ENCODE measurements at places on chromosomes 13 and 19.

DNA sequence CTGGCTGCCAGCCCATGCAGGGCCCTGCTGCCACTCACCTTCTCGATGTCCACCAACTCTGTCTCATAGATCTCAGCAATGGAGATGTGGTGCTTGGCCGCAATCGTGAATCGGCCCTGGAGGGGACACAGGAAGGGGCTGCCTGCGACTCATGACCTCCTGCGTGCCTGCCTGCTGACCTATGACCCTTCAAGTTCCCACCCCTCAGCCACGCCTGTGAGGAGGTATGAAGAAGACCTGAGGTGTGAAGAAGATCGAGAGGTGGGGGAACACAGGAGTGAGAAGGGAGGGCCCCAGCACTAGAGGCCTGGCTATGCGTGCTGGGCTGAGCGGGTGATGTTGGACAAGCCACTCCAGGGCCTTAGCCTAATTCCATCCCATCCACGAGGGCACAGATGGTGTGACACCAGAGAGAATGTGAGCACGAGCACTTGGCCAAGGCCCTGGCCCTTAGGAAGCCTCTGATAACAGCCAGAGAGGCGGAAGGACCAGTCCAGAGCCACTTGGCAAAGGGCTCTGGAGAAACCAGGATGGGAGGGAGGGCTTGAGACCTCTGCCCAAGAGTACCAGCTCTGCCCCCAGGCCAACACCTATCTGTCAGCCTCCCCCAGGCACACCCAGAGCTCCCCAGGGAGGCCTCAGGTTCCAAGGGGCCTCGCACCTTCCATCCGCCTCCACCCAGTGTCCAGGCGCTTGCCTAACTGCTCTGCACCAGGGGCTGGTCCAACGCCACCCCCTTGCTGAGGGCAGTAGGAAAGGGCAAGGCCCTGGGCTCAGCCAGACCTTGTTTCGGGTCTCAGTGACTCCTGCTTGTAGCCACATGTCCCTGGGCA lies 9.6 kb upstream of the KPTN start:
- DNase-seq = no peak

DNA sequence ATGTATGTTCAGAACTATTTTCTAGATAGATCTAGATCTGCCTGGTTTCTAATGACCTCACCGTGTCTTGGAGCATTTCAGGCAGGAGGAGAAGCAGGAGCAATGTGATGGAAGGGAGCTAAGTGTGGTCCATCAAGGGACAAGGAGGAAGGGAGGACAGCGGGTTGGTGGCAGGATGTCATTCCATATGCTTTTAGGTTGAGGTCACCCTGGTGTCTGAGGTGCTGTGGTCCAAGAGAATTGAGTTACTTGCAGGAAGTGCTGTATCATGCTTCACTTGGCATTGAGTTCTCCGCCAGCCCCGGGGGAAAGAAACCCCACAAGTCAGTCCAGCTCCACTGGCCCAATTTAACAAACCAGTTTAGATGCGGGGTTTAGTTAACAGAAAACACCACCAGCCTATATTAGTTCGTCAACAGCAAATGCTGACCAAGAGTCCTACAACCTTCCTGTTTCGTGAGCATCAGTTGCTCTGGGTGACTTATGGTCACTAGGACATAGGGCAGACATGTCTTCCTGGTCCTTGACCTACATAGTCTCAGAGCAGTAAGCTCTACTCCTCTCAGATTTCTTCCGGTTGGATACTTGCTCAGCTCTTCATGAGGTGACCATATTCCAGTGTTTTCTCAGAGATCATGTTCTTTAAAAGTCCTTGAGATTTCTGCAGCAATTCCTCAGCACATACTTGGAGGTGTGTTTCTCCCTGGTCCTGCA lies 79.4 kb downstream of the MBNL2 start:
- DNase-seq = no peak

DNA sequence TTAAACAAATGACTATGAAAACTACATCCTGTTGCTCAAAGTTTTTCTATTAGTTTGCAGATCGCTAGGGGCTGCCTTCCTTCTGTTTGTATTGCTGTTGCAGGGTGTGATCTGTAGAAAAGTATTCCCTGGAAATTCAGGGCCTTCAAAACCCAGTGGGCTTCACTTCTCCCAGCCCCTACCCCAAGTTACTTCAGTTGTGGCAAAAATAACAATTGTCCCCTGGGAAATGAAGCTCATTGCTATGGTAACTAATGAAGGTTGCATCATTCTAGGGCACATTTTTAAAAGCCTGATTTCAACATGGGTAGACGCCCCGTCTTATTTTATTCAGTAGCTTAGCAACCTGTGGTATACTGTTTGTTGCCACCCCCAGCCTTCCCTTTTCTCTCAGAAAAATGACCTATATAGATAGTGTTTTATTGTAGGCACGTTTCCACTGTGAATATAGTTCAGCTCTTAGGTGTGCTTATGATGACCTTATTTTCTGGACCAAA lies 60.9 kb downstream of the WDFY2 start:
- DNase-seq = peak; percentile 36

GRCh38 chr13:23680845-23681669 lies 110.8 kb downstream of the TNFRSF19 start:
- no peak for DNase-seq

- no peak for DNase-seq
These were observed 381.0 kb upstream of the NBEA start for GRCh38 chr13:34561033-34561432.

GRCh38 chr19:30757837-30758617 lies 385.8 kb downstream of the ZNF536 start:
- DNase-seq = no peak

DNA sequence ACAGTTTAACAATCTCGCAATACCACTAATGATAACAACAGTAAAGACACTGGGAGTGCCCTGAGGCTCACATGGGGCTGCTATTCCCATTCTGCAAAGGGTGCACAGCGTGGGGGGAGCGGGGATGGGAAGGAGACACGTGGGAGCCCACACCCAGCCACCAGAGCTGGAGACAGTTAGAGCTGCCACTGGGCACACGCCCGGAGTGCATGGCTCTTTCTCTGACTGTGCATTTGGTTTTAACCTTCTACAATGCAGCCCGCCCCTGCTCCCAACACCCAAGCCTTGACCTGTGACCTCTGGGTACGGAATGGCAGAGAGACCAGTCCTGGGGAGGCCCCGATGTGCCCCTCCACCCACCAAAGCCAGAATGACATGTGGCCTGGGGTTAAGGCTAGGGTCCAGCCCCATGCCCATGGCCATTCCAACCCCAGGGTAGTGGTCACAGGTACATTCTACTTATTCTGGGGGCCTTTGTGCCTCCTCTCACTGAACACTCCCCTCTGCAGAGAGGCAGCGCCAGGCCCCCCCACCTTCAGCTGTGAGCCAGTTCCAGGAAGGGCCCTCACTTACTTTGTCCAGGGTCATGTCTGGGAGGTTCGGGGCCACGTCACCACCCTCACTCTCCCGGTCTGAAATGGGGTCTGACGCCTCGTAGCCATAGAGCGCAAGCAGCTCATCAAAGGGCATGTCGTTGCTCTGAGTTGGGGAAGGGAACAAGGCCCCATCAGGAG lies 17.1 kb downstream of the MIER2 start:
- no peak for DNase-seq

DNA sequence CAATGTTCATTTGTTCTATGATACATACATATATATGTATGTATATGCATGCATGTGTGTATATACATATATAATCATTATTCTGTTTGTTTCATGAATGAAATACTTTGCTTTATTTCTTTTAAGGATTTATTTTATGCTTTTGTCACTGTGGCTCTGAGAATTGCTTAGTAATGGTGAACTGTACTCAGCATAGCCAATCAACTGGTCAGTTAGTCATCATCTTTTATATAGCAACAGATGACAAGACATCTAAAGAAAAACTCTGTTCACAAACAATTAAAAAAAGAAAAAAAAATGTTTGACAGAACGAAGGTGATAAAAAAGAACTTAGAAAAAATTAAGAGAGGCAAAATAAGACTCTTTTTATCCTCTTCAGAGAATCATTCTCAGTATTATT lies 1440.3 kb downstream of the PCDH9 start:
- DNase-seq = no peak

DNA sequence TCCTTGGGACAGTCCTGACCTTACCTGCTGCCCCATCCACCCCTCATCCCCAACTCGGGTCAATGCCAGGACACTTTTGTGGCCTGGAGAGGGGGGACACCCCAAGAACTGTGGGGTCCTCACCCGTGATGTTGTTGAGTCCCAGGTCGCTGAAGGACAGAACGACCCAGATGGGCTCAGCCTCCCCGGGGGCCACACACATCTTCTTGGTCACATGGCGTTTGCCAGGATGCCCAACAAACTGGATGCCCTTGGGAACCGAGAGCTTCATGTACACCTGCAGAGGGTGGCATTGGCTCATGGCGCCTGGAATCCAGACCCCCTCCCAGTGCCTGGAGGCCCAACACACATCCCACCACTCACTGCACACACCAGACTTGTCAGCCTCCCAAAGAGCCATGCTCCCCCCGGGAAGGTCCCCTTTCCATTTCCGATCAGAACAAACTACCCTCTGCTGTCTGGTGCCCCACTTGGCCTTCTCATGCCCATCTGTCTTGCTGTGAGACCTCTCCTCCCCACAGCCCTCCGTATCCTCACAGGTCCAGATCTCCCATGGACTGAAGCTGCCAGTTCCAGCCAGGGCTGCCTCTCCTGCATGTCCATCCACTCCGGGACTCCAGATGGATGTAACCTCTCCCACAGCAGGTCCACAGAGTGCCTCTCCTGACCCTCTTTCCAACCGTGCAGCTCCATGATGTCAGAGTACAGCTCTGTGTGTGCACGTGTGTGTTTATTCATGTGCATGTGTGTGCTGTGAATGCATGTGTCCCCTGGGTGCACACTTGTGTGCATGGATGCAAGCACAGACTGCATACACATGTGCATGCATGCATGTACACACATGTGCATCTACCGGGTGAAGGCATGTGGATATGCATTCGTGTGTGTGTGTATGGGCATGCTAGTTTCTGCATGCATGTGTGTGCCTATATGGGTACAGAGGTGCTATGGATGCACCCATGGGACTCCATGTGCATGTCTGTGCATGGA lies 58.4 kb downstream of the F2RL3 start:
- DNase-seq = no peak

DNA sequence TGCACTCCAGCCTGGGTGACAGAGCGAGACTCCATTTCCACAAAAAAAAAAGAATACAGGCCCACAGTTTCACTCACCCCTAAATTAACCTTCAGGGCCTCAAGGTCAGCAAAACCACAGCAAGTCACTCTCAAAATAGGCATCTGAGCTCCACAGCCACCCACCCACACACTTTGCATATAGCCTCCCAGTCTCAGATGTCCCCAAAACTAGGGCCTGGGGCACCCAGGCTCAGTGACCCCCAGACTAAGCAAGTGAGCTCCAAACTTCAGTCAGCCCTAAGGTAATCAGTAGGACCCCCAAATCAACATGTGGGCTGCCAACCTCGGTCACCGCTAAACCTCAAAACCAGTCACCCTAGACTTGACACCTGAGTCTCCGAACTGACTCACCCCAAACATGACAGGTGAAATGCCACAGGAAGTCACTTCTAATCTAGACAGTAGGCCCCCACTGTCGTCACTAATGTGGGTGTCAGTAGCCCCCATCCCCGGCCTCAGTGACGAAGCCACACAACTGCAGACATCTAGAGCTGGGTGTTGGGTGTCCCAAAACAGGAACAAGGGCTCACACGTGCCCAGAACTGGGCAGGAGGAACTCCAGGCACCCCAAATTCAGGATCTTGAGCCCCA lies 13.9 kb downstream of the RABAC1 start:
- DNase-seq = no peak

DNA sequence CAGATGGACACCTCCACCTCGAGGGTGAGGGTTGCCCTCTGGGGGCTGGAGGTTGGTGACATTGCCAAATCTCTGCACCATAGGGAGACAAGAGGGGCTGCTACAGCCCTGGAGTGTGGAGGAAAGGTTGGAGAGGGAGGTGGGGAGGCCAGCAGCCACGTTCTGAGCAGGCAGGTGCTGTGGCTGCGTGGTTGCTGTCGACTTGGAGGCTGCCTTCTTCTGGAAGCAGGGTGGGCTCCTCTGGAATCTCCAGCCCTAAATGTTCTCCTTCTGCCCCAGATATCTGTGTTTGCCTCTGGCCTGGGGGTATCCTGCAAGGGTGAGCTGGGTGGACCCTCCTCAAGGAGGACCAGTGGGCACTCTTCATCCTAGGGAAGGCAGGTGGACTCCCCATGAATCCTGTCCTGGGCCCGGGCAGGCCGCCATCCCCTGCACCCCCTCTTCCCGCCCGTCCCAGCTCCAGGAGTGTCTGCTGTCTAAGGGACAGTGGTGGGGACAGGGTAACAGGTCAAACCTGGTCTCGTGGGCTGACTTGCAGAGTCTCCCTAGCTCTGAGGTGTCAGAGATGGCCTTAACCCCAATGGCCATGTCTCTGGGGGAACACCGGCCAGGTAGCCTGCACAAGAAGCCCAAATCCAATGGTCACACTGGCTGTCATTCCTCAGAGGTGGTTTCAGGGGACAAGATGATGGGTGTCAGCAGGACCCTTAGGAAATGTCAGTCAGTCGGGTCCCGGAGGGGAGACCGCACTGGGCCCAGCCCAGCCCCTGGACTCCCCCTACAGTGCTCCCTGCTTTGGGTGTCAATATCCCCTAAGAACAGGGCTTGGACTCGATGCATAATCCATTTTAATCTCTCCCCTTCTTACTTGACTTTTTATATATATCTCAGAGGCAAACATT lies 32.3 kb upstream of the ZNF536 start:
- no peak for DNase-seq

- DNase-seq = no peak
These were observed 530.9 kb downstream of the MYO16 start for GRCh38 chr13:109160357-109160756.

DNA sequence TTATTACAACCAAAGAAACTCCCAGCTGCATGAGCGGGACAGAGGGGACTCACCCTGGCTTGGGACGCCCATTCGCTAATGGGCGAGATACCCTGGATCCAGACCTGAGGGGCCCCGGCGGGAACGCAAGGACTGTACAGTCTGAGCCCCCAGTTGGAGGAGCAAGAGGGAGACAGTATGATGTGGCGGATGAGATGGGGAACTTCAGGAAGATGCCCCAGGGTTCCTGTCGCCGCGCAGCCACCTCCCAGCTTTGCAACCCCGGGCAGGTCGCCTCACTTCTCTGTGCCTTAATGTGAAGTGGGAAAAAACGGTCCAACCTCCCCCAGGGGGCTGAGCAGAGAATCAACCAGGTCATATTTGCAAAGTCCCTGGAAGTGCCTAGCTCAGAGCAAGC lies 2.5 kb downstream of the NPAS1 start:
- DNase-seq = no peak

DNA sequence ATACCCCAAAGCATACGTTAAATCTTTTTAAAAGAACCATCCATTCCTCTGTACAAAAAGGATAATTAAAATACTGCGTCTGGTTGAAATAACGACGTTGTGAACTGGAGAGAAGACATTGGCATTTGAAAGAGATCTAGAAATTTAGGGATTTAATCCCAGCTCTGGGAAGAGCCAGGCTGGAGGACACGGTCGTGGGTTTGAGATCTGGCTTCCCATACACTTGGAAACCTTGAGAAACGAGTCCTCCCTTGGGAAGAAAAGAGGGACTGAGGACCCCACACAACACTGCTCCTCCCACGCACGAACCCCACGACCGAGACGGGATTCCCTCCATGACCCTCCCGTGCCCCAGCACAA lies 625 bp downstream of the ZNF709 start:
- no peak for DNase-seq

All from EL (cell line).